ENCODE measurements at places on chromosomes 4 and X. TPM values are rescaled to one million over a fixed set of nuclear protein-coding genes. Genes with fewer than 3 reads are reported as not detected.

Gene KANTR
- 15.5 TPM for total RNA-seq

- no peaks in the 10 kb centered on the region for H3K4me1 ChIP-seq
- H3K27ac ChIP-seq: no peak overlapping the region
- no peak for DNase-seq
These were observed 185.5 kb upstream of the PITX2 start for GRCh38 chr4:110808351-110808878.

Gene DCHS2
- total RNA-seq: 7.6 TPM

Gene GATA1
- not detected for total RNA-seq

- H3K4me3 ChIP-seq: no peak overlapping the region
- no peak overlapping the region for H3K27ac ChIP-seq
- peaks cover 2% of the 10 kb centered on the region for H3K36me3 ChIP-seq
These were observed 44.9 kb downstream of the ZNF182 start for GRCh38 chrX:47958761-47959342.

Gene KLF8
- total RNA-seq: 11.5 TPM

Gene IL3RA
- not detected for total RNA-seq
